Mesenchymal stem cell (in vitro differentiated cells and primary cell): ENCODE measurements at places on chromosomes 1 and 21.

DNA sequence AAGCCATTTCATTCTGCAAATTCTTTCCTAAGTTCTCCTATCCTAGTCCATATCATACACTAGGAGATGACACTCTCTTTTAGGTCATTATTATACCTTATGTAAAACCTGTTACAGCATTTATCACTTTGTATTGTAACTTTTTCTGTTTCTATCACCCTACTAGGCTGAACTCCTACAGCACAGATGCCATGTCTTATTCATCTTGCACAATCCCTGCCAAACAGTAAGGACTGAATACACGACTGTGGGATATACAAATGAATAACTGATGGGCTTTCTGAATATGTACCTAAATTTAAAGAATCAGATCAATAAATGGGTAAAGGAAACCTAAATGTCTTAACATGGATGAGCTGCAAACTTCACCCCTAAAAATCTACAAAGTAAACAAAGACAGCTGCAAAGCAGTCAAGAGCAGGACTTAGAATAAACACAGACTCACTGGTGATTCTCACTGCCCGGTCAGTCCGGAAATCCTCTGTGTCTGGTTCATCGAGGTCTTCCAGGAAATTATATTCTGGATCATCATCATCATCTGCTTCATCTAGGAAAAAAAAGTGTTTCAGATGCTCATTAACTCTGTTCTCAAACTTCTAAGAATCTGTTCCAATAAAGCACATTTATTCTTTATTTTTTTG is 62.3 kb downstream of the GON4L start:
- no peak overlapping the region for H3K4me3 ChIP-seq
- no peak overlapping the region for H3K27ac ChIP-seq
- peak; percentile 86 for DNase-seq
- peaks cover 24% of the 10 kb centered on the region for H3K36me3 ChIP-seq
- no peaks in the 10 kb centered on the region for H3K4me1 ChIP-seq

DNA sequence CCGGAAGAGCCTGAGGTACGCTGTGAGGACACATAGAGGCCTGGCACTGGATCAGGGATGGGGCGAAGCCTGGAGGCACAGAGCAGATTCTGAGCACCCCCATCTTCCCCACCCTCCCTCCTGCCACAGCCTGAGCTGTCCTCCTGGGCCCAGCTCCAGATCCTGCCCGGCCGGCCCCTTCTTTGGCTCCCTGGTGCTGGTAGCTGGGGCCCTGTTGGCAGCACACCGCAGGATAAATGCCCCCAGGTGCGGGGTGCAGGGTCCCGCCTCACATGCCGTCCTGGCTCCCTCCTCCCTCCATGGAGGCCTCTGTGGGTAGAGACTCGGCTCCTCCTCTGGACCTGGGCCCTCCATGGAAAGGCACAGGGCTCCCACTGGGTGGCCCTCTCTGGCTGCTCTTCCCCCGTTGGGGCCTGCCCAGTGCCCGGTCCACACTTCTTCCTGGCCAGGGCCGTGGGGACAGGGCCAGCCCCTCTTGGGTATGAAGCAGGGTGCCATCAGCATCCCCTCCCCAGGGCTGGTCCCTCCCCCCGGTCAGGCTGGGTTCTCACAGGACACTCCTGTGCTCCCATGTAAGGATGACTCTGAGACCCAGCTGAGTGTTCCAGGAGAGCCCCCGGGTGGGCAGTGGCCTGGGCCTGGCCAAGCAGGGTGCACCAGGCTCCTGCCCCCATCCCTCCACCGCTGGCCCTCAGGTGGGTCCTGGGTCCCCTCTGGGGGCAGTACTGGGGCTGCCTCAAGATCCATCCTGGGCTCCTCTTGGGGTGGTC is 1.1 kb upstream of the OBSCN start:
- no peak overlapping the region for H3K27ac ChIP-seq
- H3K36me3 ChIP-seq = peaks cover 2% of the 10 kb centered on the region
- peaks cover 9% of the 10 kb centered on the region for H3K4me1 ChIP-seq
- H3K4me3 ChIP-seq = no peak overlapping the region
- H3K27me3 ChIP-seq = peaks cover 37% of the 10 kb centered on the region

- H3K36me3 ChIP-seq = no peaks in the 10 kb centered on the region
- H3K27ac ChIP-seq = no peak overlapping the region
- H3K4me3 ChIP-seq = no peak overlapping the region
- peak; percentile 84 for DNase-seq
Observed at GRCh38 chr1:168439456-168440375, 104.1 kb downstream of the XCL2 start.

DNA sequence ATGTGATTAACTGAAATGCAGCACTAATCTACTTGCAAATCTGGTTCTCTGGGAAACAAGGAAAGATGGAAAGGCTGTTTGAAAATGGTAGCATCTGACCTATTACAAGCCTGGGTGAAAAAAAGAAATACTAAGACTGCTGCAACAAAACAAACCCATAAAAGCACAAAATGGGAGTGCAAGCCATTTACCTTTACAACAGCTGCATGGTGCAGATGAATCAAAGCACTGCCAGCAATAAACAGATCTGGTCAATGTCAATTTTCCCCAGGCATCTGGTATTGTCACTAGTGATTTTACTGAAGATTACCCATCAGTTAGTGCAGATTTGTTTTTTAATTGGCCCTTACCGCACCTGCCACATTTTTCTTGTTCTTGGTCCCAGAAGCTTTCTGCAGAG is 1341.7 kb downstream of the PLA2G4A start:
- H3K36me3 ChIP-seq = no peaks in the 10 kb centered on the region
- no peak for DNase-seq
- H3K27ac ChIP-seq = no peak overlapping the region
- no peaks in the 10 kb centered on the region for H3K27me3 ChIP-seq
- no peak overlapping the region for H3K4me3 ChIP-seq

GRCh38 chr1:20076223-20076622 is 6.2 kb downstream of the PLA2G5 start:
- no peak for DNase-seq
- H3K27me3 ChIP-seq = no peaks in the 10 kb centered on the region
- H3K36me3 ChIP-seq = no peaks in the 10 kb centered on the region
- H3K27ac ChIP-seq = no peak overlapping the region

DNA sequence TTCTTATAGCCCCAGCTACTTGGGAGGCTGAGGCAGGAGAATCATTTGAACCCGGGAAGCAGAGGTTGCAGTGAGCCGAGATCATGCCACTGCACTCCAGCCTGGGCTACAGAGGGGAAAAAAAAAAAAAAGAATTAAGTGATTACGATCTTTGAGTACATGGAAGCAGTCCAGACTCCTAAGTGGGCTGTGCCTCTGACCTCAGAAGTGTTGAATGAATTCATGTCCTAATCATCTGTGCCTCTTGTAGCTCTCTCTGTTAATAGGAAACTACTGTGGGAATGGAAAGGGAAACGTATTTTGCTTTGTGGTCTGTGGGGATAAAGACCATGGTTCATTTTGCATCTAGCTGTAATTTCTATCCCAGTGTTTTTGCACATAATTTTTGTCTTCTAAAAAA is 8.4 kb upstream of the IVNS1ABP start:
- no peaks in the 10 kb centered on the region for H3K36me3 ChIP-seq
- peak; percentile 73 for DNase-seq
- no peaks in the 10 kb centered on the region for H3K4me1 ChIP-seq
- H3K27me3 ChIP-seq = no peaks in the 10 kb centered on the region

DNA sequence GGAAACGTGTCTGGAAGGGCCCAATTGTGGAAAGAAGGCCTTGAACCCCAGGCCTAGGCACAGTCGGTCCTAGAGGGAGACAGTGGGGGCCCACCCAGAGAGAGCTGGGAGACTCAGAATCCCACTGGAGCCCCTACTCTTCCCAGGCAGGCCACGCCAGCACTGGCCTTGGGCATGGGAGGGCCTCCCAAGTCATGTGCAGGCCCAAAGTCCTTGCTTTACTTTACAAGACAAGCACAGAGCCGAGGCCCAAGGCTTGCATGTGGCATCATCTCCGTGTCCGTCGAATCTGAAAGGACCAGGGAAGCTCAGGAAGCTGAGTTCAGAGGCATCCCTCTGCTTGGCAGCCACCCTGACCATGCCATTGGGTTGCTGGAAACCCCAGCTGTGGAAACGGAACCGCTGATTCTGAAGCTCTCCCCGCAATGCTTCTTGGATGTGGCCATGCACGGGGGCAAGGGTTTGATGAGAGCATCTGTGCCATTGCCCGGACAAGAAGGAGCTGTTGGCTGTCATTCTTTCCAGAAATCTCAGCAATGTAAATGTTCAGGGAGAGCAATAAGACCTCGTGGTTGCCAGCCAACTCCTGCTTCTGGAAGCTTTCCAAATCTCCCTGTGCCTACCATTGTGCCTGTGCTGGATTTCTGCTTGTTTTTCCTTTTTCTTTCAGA is 32.8 kb downstream of the ABCG1 start:
- peaks cover 81% of the 10 kb centered on the region for H3K27me3 ChIP-seq
- no peak for DNase-seq
- H3K27ac ChIP-seq = no peak overlapping the region
- H3K4me1 ChIP-seq = peaks cover 4% of the 10 kb centered on the region

DNA sequence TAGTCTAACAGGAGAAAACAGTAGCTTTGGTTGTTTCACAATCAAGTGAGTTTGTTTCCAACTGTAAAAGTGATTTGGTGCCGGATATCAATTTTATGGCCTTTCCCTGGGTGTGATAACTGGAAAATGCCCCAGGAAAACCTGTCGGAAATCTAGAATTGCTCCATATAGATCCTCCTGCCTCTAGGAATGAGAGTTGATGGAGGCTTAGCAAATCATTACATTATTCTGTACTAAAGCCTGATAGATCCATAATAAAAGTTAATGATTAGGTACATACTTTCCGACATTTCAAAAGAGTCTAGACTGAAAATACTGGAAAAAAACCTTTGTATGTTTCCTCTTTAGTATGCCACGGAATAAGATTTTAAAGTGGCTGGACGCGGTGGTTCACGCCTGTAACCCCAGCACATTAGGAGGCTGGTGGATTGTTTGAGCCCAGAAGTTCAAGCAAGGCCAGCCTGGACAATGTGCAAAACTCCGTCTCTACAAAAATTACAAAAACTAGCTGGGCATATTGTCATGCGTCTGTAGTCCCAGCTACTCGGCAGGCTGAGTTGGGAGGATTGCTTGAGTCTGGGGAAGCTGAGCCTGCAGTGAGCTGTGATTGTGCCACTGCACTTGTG is 70.0 kb upstream of the SLC45A1 start:
- H3K4me3 ChIP-seq = no peak overlapping the region
- H3K36me3 ChIP-seq = no peaks in the 10 kb centered on the region
- no peaks in the 10 kb centered on the region for H3K4me1 ChIP-seq
- no peak for DNase-seq

- peak overlapping the region; percentile 7 for H3K27ac ChIP-seq
- H3K36me3 ChIP-seq = peaks cover 99% of the 10 kb centered on the region
- H3K4me3 ChIP-seq = no peak overlapping the region
- no peak for DNase-seq
- peaks cover 17% of the 10 kb centered on the region for H3K4me1 ChIP-seq
- no peaks in the 10 kb centered on the region for H3K27me3 ChIP-seq
Observed at GRCh38 chr1:19091196-19091953, 118.7 kb downstream of the UBR4 start.
